ENCODE measurements at places on chromosomes 1 and 21. TPM values are rescaled to one million over a fixed set of nuclear protein-coding genes. Genes with fewer than 3 reads are reported as not detected.

The CD1B gene
- 1.5 TPM for polyA plus RNA-seq

The TEDDM1 gene
- not detected for polyA plus RNA-seq

The TRIM46 gene
- not detected for polyA plus RNA-seq

The UQCRHL gene
- 0.39 TPM for polyA plus RNA-seq

The LCE1C gene
- not detected for polyA plus RNA-seq

DNA sequence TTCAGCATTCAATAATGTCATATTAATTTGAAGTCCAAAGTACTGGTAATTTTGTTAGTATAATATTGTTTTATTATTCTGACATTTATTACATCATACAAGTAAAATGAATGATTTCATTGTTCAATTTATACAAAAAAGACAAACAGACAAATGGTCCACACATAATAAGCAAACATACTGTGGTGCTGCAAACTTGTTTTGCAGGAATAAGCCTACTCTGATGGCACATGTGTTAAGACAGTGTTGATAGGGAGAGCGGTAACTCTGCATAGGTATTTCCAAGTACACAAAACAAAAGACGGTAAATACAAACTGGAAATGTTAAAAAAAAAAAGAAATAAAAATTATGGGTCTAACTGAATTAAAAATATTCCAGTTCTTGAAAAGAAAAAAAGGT, 59.7 kb upstream of the DPYD start:
- no peak overlapping the region for H3K4me3 ChIP-seq
- no peaks in the 10 kb centered on the region for H3K4me1 ChIP-seq
- no peak overlapping the region for H3K27ac ChIP-seq
- H3K27me3 ChIP-seq = no peaks in the 10 kb centered on the region
- no peaks in the 10 kb centered on the region for H3K36me3 ChIP-seq
- DNase-seq = no peak

DNA sequence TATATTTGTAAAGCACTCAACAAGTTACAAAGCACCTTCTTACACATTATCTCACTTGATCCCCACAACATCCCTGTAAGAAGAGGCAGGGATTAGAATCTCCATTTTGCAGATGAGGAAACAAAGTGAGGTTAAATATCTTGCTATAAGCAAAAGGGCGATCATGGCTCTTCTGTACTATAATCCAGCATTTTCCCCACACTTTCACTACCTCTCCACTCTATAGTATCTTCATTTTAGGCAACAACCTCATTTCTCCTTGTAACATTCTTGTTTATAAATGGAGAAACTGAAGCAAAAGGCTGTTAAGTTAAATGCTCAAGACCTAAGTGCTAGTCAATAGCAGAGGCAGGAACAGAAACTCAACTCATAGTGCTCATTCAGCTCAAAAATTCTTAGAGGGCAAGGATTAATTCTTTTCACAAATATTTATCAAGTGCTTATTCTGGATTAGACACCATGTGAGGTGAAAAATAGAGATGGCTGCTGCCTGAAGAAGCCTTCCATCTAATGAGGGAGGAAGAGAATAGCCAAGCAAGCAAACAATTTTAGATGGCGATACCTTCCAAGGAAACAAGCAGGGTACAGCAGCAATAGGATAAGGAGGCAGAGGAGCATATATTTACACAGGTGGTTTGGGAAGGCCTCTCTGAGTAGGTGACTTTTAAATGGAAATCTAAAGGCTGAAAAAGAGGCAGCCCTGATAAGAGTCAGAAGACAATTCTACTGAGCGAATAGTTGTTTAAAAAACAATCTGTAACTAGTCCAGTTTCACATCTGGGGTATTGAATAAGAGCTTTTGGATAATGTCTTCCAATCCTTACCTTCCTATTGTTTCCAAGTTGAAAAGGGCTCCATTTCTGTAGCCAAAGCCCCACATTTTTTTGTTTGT, 3.5 kb downstream of the ERRFI1 start:
- H3K27ac ChIP-seq = no peak overlapping the region
- H3K36me3 ChIP-seq = no peaks in the 10 kb centered on the region

DNA sequence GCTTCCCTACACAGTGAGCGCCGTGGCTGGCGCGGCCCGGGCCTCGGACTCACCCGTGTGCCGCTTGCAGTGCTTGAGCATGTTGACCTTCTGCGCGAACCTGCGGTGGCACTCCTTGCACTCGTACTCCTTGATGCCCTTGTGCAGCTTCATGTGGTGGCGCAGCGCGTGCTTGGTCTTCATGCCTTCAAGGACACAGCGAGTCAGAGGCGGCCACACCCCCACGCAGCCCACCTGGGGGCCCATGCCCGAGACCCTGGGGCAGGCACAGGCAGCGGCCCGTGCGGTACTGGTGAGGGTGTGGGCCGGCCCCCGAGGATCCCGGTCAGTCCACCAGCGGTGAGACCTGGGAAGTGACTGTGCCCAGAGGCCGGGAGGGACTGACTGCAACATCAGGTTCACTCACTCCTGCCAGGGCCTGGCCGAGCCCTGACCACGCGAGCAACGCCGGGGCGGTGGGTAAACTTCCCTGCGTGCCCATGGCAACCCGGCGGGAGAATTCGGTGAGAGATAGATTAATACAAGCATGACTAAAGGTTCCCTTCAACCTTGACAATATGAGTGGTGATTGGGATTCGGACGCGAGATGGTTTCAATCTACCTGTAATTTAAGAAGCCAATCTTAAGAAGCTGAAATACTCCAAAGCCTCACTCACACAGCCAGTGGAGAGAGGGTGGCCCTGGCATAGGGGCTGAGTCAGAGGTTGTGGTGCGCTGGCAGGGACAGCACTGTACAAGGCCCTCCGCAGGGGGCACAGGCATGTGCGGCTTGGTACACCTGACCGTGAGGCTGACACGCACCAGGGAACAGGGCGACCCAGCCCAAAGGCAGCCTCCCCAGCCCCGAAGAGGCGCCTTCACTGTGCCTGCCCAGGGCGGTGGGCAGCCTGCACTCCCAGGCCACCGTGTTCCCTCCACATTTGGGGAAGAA, 49.1 kb upstream of the RIPK4 start:
- H3K27ac ChIP-seq = no peak overlapping the region
- H3K27me3 ChIP-seq = no peaks in the 10 kb centered on the region
- no peak for DNase-seq

DNA sequence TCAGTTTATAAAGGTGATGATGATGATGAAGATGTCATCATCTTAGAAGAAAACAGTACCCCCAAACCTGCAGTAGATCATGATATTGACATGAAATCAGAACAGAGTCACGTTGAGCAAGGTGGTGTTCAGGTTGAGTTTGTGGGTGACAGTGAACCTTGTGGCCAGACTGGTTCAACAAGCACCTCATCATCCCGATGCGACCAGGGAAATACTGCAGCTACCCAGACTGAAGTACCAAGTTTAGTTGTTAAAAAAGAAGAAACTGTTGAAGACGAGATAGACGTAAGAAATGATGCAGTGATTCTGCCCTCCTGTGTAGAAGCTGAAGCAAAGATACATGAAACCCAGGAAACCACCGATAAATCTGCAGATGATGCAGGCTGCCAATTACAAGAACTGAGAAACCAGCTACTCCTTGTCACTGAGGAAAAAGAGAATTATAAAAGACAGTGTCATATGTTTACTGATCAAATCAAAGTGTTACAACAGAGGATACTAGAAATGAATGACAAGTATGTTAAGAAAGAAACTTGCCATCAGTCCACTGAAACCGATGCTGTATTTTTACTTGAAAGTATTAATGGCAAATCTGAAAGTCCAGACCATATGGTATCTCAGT, 16.0 kb upstream of the CHAF1B start:
- no peak for DNase-seq
- no peak overlapping the region for H3K27ac ChIP-seq
- H3K4me3 ChIP-seq = no peak overlapping the region
- H3K36me3 ChIP-seq = peaks cover 99% of the 10 kb centered on the region

GRCh38 chr1:192476802-192477298, 98.7 kb upstream of the RGS1 start:
- H3K4me1 ChIP-seq = no peaks in the 10 kb centered on the region
- no peak overlapping the region for H3K27ac ChIP-seq
- DNase-seq = peak; percentile 81
- H3K27me3 ChIP-seq = no peaks in the 10 kb centered on the region

DNA sequence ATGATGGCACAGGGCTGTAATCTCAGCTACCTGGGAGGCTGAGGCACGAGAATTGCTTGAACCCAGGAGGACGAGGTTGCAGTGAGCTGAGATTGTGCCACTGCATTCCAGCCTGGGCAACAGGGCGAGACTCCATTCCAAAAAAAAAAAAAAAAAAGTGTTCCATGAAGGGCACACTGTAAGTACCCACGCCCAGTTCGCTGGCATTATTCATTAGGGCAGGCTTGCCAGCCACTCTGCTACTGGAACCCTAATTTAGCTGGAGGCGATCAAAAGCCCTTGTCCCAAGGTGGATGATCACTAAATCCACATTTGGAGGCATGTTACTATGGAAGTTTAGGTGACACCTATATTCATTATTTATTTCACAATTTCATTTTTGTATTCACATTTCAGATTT, 5.0 kb downstream of the IFNLR1 start:
- DNase-seq = no peak
- H3K4me1 ChIP-seq = peaks cover 3% of the 10 kb centered on the region
- no peaks in the 10 kb centered on the region for H3K36me3 ChIP-seq
- no peak overlapping the region for H3K27ac ChIP-seq
- H3K27me3 ChIP-seq = peaks cover 20% of the 10 kb centered on the region

- peaks cover 20% of the 10 kb centered on the region for H3K4me1 ChIP-seq
- H3K27ac ChIP-seq = no peak overlapping the region
- DNase-seq = no peak
- H3K4me3 ChIP-seq = no peak overlapping the region
Measured at GRCh38 chr1:209625791-209626285, 26.4 kb downstream of the LAMB3 start.

DNA sequence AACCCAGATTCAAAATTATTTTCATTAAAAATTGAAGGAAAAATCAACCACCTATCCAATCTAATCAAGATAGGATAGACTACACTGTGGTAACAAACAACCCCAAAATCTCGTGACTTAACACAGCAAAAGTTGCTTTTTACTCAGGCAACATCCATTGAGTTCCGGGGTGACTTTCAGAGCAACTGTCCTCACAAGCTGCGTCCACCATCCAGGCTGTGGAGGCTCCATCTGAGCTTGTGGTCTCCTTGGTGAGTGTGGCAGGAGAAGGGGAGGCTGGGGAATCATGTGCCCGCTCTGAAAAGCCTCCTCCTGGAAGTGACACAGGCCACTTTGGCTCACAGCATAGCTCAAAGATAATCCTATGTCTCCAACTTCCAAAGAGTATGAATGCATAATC, 52.4 kb downstream of the CD2 start:
- no peak overlapping the region for H3K27ac ChIP-seq
- no peak for DNase-seq
- H3K4me1 ChIP-seq = peaks cover 9% of the 10 kb centered on the region
- no peak overlapping the region for H3K4me3 ChIP-seq
- no peaks in the 10 kb centered on the region for H3K36me3 ChIP-seq
- no peaks in the 10 kb centered on the region for H3K27me3 ChIP-seq

DNA sequence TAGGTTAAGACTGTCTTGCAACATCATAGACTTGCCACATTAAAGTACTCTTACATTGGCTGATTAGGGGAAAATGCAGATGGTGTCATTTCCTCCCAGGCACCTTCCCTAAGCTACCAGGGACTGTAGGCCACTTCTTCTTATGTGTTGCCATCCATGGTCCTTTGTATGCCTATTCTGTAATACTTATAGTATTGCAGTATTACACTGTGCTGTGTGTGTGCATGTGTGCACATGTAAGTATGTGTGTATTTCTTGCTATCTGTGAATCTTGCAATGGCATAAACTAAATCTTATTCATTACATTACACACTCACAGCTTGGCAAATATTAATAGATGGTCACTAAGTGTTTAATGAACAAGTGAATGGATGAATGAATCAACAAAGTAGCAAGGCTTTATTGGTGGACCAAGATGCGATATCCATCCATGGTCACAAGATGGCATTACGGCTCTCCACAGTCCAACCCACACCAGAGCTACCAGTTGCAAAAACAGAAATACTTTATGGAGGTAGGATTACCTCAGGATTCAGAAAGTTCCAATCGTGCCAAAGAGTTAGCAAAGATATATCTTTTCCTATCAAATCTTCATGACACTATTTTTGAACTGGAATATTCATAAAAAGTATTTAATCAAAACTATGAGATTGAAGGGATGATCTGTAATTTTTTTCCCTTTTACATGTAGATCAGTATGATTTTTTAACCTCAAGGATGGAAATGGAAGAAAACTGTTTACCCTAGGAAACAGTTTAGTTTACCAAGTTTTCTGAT, 160.2 kb downstream of the DENND1B start:
- peak; percentile 14 for DNase-seq
- H3K27me3 ChIP-seq = no peaks in the 10 kb centered on the region

- H3K36me3 ChIP-seq = no peaks in the 10 kb centered on the region
- H3K27me3 ChIP-seq = no peaks in the 10 kb centered on the region
- H3K4me3 ChIP-seq = no peak overlapping the region
Measured at GRCh38 chr21:30271611-30272010, 11.1 kb downstream of the KRTAP24-1 start.

DNA sequence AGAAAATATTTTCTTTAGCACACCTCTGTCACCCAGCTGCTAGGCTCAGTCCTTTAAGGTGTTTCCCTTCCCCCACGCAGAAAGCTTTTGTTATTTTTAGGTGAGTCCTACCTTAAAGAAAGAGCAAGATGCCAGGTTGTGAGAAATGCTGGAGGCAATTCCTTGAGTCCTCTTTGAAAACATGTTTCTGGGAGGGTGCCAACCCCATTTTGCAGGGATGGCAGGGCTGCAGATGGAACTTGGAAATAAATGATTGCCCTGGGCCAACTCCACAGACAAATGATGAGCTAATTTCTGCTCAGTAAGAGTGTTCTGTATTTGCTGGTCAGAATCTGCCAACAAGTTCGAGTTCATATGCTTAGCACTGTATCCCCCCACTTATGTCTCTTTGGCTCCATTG, 119.2 kb upstream of the RAB3GAP2 start:
- H3K27me3 ChIP-seq = no peaks in the 10 kb centered on the region
- H3K4me3 ChIP-seq = no peak overlapping the region
- no peak overlapping the region for H3K27ac ChIP-seq
- no peaks in the 10 kb centered on the region for H3K4me1 ChIP-seq
- no peaks in the 10 kb centered on the region for H3K36me3 ChIP-seq

- no peaks in the 10 kb centered on the region for H3K27me3 ChIP-seq
- no peaks in the 10 kb centered on the region for H3K4me1 ChIP-seq
- no peaks in the 10 kb centered on the region for H3K36me3 ChIP-seq
- H3K4me3 ChIP-seq = no peak overlapping the region
- no peak for DNase-seq
Measured at GRCh38 chr21:28811860-28812259, 180.8 kb downstream of the LTN1 start.

GRCh38 chr1:25647863-25648262, 31.3 kb downstream of the MAN1C1 start:
- H3K27ac ChIP-seq = no peak overlapping the region
- H3K36me3 ChIP-seq = peaks cover 26% of the 10 kb centered on the region
- H3K4me1 ChIP-seq = peaks cover under 1% of the 10 kb centered on the region
- H3K4me3 ChIP-seq = no peak overlapping the region
- DNase-seq = no peak
- H3K27me3 ChIP-seq = no peaks in the 10 kb centered on the region

GRCh38 chr1:145891587-145892485, 6.2 kb upstream of the ANKRD35 start:
- H3K36me3 ChIP-seq = no peaks in the 10 kb centered on the region
- H3K4me1 ChIP-seq = no peaks in the 10 kb centered on the region
- no peaks in the 10 kb centered on the region for H3K27me3 ChIP-seq
- H3K4me3 ChIP-seq = no peak overlapping the region

GRCh38 chr1:84781946-84782771, 91.9 kb upstream of the SSX2IP start:
- H3K27ac ChIP-seq = no peak overlapping the region
- H3K4me3 ChIP-seq = no peak overlapping the region

Data from CD14-positive monocyte (primary cell).